ENCODE measurements at places on chromosomes 16 and 17. TPM values are rescaled to one million over a fixed set of nuclear protein-coding genes. Genes with fewer than 3 reads are reported as not detected.

The PIRT gene
- not detected for total RNA-seq

DNA sequence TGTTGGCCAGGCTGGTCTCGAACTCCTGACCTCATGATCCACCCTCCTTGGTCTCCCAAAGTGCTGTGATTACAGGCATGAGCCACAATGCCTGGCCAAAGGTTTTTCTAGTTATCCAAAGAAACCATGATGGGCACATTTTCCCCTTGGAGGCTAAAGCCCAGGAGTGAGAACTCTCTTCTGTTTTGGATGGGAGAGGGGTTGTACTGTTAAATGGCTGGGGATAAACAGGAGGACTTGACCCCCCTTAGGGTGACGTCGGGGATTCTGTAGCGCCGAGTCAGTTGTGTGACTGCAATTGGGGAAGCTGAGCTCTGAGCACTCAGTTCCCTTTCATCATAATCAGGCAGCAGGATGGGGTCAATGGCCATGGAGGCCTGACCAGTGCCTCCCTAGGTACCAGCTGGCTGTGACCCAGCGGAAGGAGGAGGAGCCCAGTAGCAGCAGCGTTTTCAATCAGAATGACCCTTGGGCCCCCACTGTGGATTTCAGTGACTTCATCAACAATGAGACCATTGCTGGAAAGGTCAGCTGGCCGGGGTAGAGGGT is 4.1 kb downstream of the AOC3 start:
- DNase-seq: no peak

DNA sequence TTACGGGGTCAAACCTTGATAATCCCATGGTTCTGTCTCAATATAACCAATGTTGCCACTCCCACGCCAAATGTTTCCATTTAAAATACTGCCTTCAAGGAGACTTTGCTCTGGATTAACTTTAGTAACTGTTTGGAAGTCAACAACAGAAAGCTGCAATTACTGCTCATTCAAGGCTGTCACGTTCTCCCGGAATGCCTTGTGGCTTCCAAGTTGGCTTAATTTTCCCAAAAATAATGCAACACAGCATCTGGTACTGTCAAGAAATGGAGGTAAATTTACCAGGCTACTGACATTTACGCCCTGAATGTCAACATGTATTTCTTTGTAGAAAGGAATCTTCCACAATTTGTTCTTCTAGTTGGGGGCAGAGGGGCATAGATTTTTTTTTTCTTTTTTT is 38.2 kb downstream of the GPRC5B start:
- DNase-seq: no peak

GRCh38 chr16:1100084-1100800 is 4.2 kb upstream of the C1QTNF8 start:
- no peak for DNase-seq

GRCh38 chr16:51383909-51384308 is 232.8 kb upstream of the SALL1 start:
- no peak for DNase-seq

- DNase-seq: no peak
These were observed 4.2 kb downstream of the CARHSP1 start for GRCh38 chr16:8864480-8865110.

DNA sequence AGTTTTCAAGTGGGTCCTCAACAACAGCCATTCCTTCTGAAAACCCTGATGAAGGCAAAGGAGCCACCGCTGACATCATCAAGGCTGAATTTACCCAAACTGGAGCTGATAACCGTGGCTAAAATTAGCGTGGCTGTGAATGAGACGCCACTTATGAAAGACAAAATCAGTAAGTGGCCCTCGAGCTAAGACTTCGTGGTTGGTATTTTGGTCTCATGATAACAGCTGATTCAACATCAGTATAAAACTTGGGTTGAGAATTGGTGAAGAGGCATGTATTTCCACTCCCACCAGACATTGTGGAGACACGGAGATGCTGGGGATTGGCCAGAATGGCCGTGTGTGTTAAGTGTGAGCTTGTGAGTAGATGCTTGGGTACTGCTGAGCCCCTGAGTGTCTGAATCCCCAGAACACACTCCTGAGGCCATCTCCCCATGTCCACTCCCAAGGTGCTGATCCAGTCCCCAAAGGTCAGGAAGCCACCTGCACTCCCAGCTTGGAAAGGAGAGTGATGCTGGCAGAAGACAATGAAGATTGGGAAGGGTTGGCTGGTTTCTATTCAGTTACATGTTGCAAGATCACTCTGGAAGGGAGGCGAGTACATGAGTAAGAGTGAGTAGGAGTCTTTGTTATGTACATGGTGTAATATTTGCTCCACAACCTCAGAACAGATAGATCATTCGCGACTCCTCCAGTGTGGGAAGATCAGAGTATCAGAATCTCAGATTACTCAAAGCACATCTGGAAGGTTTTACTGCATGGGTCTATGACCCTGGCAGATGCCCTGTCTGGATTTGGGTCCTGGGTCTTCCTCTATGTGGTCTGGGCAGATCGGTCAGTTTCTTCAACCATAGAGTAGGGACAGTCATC is 207.7 kb downstream of the HS3ST3A1 start:
- DNase-seq: no peak

DNA sequence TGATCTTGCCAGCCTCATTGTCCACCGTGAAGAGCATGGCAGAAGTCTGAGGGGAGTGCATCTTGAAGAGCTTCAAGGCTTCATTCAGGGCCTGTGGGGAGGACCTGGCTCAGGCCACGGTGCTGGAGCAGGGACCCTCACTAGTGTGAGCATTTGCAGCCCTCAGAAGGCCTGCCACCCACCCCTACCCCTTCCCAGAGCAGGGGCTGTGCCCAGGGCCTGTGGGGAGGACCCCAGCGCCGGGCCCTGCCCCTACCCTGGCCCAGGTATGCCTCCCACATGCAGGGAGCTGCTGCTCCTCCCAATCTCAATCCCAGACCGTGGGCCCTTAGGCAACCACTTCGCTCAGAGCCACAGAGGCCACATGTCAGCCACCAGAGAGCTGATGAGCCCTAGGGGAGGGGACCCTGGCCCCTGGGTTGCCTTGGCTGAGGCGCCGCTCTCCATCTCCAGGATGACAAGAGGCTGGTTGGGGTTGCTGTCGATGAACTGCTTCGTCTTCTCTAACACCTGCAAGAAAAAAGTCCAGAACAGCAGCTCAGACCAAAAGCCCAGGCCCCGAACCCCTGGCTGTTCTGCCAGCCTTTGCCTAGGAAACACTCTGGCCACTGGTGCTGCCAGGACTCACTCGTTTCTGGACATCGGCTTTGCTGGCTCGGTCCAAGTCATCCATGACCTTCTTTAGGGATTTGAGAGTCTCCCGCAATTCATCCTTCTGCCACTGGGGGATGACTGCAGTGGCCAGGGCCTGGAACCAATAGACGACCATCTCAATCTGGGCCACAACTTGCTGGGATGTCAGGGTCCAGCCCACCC is 1.8 kb upstream of the EXOSC6 start:
- DNase-seq: peak; percentile 85

- DNase-seq: no peak
These were observed 16.7 kb downstream of the HSD11B2 start for GRCh38 chr16:67447508-67448076.

GRCh38 chr17:7613769-7614424 is 800 bp downstream of the FXR2 start:
- DNase-seq: no peak

- DNase-seq: no peak
These were observed at the start of gene TNFSF12 for GRCh38 chr17:7548585-7549400. Gene TNFSF12, plus strand, starts transcription at chr17:7549058. Its CDS starts 96 bp downstream, at chr17:7549154.

The TBC1D3I gene
- 0.42 TPM for total RNA-seq

DNA sequence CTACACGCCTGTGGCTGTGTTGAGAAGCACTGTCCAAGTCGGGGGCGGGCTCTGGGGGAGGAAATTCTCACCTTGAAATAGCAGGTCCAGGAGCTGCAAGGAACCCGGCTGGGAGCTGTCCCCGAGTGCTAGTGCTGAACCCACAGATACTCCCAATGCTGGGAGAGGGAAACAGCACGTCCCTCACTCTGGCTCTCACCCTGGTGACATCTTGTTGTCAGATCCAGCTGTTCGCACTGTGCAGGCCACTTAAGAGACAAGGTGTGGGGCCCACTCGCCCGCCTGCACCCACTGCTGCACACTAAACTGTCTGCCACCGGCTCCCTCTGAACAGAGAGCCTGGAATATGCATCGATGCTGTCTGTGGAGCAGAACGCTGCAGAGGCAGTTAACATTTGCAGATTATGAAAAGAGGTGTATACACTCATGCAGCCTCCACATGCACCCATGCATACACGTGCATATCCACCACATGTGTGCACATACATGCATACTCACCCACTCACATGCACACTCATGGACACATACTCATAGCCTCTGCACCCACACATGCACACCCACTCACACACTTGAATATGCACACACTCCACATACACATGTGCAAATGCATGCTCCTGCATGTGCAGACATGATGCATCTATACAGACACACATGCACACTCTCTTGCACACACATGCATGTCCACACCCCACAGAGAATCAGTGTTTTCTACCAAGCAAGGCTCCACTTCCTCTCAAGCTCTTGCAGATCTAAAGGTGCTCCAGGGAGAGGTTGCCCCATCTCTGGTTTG is 42.0 kb downstream of the MGAT5B start:
- no peak for DNase-seq

- no peak for DNase-seq
These were observed 254.2 kb downstream of the CBLN1 start for GRCh38 chr16:49027420-49027819.

GRCh38 chr17:44293509-44294226 is 14.7 kb upstream of the RUNDC3A start:
- no peak for DNase-seq

DNA sequence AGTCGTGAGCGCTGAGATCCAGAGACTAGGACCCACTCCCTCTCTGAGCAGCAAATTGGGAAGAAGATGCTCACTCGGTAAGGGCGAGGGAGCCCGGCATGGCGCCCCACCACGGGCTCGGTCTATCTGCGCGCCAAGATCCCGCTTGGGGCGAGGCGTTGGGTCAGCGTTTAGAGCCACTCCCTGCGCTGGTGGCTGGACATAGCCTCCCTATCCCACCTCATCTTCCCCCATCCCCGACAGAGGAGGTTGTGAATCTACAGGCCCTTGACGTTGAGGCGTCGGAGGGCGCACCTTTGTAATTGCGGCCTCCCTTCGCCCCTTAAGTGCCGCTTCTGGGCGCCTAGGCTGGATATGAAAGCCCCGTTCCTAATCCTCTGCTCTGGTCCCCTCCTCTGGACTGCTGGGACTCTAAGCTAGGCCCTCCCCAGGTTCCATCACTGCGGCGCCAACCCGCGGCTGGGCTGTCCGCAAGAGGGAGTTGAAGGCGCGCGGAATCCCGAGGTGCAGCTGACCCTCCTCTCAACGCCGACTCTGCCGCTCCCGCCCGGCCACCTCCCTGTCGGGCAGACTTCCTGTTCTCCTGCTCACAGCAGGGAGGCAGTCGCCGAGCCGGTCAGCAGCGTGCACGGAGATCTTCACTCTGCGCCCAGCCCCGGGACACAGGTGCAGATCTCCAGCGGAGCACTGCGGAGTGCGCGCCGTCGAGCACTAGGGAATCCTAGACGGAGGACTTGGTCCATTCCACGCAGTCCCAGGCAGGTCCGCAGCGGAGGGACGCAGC is 16.1 kb upstream of the HOXB9 start:
- DNase-seq: no peak

DNA sequence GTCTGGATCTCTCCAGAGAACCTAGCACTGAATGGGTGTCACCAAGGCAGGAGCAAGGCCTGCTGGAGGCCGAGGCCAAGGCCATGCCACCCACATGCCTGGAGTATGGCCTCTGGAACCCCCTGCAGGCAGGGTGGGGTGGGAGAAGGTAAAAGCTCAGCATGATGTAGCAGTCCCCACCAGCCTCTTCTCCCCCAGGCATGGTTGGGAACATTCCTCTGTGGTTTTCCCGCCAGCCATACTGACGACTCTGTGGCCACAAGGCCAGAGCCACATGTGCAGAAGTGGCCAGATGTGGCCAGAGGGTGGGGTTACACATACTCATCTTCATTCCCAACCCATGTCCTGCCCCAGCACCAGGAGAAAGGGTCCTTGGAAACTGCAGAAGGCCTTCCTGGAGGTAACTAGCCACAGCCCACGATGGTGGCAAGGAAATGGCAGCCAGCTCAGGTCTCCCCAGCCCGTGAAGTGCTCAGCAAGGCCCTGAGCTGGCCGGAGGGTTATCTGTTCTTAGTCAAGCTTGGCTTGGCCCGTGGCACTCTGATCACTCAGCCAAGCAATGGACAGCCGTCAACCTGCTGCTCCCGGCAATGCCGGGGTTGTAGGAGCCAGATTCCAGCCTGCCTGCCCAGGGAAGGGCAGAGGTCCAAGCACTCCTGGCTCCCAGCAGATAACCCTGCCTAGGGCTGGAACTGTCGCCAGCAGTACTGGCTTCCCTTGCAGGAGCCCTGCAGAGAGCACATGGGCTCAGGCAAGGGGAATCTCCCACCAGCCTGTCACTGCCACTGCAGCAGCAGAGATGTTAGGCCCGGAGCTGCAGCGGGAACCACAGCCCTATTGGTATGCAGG is 26.1 kb downstream of the HDAC5 start:
- DNase-seq: no peak

The CXCL16 gene
- total RNA-seq: 12.8 TPM

The OTOP2 gene
- total RNA-seq: not detected

The CHD3 gene
- total RNA-seq: 196 TPM

DNA sequence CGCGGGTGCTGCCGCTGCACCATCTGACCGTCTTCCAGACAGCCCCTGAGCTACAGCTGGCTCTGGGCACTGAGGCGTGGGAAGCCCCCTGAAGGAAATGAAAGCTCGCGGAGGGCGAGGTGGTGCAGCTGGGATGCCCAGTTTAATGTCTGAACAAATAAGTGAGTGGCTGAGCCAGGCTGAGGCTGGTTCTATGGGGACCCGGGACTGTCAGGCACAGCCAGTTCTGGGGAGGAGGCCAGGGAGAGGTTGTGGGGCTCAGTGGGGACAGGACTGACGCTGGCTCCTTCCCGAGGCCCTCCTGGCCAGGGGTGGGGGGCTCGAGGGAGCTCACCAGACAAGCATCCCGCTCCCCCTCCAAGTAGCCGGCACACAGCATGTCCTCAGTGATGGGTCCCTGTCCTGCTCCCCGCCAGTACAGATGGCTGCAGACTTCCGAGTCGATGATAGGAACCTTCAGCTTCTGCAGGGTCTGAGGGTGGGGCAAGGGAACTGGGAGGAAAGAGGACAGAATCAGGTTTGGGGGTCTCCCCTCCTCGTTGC is 4.4 kb downstream of the PRSS22 start:
- DNase-seq: peak; percentile 80

DNA sequence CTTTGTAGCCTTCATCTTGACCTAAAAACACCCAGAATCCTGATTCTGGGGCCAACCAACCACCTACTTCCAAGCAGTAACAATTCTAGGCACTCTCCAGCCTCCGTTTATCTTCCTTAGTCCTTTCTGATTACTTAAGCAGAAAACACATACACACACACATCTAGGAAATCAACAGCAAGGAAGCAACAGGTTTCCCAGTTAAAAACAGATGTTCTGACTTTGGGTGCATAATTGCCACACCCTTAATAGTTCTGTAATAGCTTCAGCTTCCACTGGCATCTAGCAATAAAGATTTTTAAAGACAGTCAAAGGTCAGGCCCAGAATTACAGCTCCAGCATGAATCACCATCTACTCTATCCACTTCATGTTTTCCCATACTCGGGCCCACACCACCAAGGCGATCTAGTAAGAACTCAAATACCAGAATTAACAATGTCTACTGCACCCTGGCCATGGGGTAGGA is 2.6 kb downstream of the ARHGAP17 start:
- no peak for DNase-seq

The HSBP1 gene
- 87.6 TPM for total RNA-seq

The CLDN7 gene
- total RNA-seq: 0.89 TPM

The BRIP1 gene
- total RNA-seq: 6.0 TPM

All from osteocyte (in vitro differentiated cells).